Panc1 (cell line): ENCODE measurements at places on chromosomes 16 and 17. TPM values are rescaled to one million over a fixed set of nuclear protein-coding genes. Genes with fewer than 3 reads are reported as not detected.

- no peak for DNase-seq
Observed at GRCh38 chr16:1534021-1535020, 855 bp downstream of the TMEM204 start.

DNA sequence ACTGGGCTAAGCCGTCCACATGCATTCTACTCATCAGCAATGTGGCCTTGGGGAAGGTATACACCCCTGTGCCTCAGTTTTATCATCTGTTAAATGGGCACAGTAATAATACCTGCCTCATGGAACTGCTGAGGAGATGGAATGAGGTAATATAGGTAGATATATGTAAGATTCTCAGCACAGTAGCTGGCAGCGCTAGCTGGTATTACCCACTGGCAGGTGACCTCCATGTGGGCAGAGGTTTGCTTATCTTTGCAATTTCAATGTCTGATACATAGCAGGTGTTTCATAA lies 1.2 kb upstream of the SGCA start:
- no peak for DNase-seq

GRCh38 chr17:2695243-2695960 lies 16.2 kb downstream of the CLUH start:
- DNase-seq = no peak

DNA sequence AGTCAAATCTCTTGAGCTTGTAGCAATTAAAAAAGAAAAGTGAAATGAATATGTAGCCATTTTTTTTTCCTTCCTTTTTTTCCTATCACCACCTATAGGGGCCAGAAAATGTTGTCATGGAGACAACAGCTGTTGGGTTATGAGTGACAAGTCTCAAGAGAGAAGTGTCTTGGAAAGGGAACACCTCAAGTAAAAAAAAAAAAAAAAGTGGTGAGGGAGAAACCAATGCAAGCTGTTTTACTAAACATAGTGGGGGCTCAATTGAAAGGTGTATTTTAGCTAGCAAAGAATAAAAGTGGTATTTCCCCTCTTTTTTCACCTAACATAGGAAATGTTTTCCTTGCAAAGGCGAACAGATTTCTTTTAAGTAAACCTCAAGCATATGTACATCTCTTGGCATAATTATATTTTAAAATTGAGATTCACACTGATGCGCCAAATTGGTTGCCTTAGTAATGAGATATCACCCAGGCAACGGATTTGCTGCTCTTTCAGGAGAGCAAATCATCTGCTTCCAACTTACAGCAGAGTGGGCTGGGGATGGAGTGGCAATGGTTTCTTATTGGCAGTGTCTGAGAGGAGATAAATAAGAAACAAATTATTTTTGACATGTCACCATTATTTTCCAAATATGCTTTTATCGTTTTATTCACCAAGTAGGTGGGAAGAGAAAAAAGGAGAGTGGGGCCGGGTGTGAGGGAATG lies 183.6 kb downstream of the MYO1D start:
- DNase-seq = no peak

- DNase-seq = no peak
Observed at GRCh38 chr16:57175896-57176295, 9.9 kb downstream of the PSME3IP1 start.

DNA sequence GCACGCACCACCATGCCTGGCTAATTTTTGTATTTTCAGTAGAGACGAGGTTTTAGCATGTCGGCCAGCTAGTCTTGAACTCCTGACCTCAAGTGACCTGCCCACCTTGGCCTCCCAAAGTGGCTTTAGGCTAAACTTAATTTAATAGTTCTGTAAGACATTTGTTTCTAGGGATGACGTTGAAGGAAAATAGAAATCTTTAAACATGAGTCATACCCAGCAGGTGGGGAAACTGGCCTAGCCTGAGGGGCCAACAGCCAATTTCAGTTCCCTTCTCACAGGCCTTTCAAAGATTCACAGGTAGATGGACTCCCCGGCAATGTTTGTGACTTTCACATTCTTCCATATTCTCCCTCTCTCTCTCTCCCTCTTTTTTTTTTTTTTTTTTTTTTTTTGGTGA lies 18.1 kb upstream of the ITPRIPL2 start:
- DNase-seq = no peak

DNA sequence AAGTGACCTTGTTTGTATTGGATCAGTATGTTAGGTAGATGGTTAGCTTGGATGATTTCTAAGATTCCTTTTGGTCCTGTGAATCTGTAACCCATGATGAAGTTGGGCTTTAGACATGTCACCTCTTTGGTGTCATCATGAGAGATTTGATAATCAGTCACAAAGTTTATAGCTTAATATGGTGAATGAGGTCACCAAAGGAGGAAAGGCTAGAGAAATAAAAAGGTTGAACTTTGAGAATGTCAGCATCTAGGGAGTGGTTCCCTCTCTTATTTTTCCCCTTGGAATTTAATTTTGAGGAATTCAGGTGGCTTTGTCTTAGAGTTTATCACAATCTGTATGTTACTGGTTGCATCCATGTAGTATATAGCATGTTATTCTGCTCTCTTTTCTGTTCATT lies 45.3 kb downstream of the NLK start:
- DNase-seq = no peak

Gene P2RX1
- not detected for total RNA-seq

Gene KDM6B
- 19.9 TPM for total RNA-seq

Gene CPHXL2
- total RNA-seq = not detected
